Activated CD4-positive, alpha-beta T cell treated with anti-CD3 and anti-CD28 coated beads, Interleukin-2, amount 50 U/mL, for 4 hours (primary cell): ENCODE measurements at places on chromosomes 16 and 17.
A peak's percentile ranks its signal among the peaks of the same experiment; 100 is the strongest.

- peak; percentile 87 for DNase-seq
Measured at GRCh38 chr16:89505204-89506112, 2.7 kb upstream of the SPG7 start.

DNA sequence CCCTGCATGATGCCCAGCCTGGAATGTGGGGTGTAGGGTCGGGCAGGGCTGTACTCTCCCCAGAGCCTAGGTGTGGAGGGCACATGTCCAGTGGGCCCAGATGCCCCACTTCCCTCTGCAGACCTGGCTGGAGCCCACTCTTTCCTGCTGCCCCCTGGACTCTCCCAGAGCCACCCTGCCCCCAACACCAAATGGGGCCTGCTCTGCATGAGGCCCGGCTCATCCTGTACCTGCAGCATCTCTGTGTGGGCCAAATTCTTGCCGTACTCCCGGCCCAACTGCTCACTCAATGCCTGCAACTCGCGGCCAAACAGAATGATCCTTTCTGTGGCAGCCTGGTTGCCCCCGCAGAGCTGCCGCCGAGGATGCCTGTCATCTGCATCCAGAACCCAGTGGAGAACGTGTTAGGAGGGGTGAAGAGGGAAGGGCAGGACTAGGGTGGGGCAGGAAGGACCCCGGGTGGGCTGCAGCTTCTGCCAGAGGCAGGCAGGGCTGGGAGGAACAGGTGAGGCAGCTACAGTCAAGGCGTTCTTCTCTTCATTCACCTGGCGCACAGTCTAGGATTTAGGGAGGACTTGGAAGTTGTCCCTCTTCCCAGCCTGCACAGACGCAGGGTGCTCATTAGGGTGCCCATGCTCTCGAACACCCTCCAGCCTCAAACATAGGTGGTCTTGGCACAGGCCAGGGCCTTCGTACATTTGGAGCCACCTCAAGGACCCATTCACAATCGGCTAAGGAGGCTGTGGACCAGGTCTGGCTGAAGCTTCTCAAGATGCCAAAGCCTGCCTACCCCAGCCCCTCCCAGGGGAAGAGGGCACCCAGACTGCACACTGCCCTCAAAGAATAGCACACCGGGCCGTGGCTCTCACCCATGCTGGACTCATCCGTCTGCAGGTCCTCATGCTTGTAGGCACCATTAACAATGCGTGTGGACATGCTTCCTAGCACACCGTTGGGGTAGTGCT lies 8.7 kb upstream of the GFOD2 start:
- no peak for DNase-seq

DNA sequence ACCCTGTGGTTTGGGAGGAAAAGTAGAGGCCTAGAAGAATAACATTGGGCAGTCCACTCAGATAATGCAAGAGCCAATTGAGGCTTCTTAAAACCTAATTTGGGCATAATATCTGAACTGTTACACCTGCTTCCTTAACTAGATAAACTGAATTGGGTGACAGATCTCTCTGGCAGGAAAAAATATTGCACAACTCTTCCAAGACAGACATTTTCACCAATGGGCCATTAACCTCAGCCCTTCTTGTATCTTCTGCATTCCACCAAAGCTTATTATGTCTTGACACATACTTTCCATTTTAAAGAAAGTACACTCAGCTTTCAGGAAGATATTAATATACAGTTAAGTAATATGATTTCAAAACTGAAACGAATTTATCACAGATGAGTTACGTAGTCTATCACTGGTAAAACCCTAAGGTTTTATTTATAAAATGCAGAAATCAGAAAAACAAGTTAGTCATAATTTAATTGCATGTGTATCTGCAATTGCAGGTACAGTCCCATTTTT lies 79.9 kb upstream of the MON1B start:
- DNase-seq: no peak

DNA sequence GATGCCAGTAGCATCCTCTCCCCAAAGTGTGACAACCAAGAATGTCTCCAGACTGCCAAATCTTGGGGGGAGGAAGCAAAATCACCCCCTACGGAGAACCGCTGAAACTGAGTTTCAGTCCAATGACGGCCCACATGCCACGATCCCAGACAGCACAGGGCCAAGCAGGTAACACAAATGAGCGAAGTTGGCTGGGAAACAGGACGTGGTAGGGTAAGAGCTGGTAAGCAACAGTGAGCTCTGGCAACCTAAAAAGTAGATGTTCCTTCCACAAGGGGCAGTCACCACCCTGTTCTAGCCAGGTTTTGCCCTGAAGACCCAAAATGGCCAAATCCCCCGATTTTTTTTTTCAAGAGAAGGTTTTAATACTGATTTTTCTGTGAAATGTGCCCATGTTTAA lies 25.4 kb downstream of the ZFHX3 start:
- DNase-seq: no peak

- DNase-seq: peak; percentile 58
Measured at GRCh38 chr17:43576563-43577229, 30.6 kb upstream of the ETV4 start.
